CD4-positive, alpha-beta T cell treated with Interleukin-21 for 1 hour (primary cell): ENCODE measurements at places on chromosomes 11 and 22.

DNA sequence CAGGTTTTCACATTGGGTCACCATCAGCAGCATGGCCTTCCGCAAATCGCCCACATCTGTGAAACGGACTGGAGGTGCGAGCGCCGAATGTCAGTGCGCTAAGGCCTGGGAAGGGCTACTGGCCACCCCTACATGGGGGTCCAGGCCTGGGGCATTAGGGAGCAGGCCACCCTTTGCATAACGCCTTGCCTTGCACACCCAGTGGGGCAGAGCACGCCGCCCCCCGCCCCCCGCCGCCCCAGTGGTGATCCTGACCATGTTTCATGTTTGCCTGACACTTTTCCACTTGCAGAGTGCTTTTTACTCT lies 2.6 kb downstream of the GRK2 start:
- no peak for DNase-seq

DNA sequence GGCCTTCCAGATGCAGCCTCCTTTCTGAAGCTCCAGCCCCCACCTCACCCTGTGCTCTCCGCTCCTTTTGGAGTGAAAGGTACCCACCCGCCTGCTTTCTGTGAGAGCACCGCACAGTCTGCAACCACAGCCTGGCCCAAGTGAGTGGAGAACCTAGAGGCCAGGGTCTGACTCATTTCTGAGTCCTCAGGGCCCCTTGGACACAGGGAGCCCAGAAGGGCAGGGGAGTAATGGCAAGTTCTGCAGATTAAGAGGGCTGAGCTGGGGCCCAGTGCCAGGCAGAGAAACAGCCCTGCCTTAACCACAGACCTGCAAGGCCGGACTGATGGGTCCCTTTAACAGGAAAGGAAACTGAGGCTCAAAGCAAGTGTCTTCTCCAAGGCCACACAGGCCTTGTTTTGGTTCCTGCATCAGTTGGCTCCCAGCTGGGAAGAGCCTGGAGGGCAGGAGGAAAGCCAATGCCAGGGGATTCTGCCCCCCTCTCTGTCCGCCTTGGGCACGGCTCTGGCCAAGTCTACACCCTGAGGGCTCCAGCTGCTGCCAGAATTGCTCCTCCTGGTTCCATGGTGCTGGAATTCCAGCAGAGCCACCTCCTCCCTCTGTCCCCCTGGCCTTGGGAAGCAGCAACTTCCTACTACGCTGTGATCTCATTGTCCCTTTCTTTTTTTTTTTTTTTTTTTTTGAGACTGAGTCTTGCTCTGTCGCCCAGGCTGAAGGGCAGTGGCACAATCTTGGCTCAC lies 55.1 kb downstream of the CYTH4 start:
- no peak for DNase-seq

GRCh38 chr22:43726322-43726721 lies 85.8 kb downstream of the EFCAB6 start:
- DNase-seq: no peak

DNA sequence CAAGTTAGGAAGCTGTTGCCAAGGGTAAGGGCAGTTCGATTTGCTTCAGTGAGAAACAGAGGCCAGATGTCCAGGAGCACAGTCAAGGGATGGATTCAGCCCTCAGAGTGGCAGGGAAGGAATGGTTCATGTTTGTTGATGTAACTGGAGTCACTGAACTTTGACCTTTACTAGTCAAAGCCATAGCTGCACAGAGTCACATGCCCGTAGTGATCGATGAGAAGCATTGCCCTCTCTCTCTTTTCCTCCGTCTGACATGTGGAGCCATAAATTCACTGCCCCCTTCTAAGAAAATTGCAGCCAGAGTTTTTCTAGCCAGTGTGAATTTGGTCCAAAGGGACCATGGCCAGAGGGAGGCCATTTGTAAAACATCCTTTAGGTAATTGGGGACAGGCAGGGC lies 124.1 kb upstream of the MTNR1B start:
- no peak for DNase-seq

- no peak for DNase-seq
Measured at GRCh38 chr11:104846216-104846615, 52.0 kb downstream of the CASP12 start.

DNA sequence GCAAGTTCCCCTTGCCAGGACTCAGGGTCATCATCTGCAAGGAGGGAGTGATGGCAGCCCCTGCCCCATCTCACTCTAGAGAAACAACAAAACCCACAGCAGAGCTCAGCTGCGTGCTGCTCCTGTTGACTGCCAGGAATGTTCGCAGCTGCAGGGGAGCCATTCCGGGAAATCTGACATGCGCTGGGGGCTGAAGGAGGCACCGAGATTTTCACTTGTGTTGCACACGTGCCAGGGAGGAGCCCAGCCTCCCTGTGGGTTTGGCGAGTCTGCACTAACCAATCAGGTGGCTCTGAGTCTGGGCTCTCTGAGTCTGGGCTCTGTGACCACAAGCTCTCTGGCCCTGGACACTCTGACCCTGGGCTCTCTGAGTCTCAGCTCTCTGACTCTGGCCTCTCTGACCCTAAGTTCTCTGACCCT lies 10.5 kb downstream of the FGF3 start:
- no peak for DNase-seq
